Activated CD8-positive, alpha-beta T cell treated with anti-CD3 and anti-CD28 coated beads, Interleukin-2, amount 10 ng/mL, durations not matched to agents 7 days and 5 days (primary cell): ENCODE measurements at places on chromosomes 7 and 10. TPM values are rescaled to one million over a fixed set of nuclear protein-coding genes. Genes with fewer than 3 reads are reported as not detected.

Gene SPDYE17
- total RNA-seq, result not detected

Gene C7orf57
- not detected for total RNA-seq

Gene INHBA
- total RNA-seq, result not detected

Gene BTBD16
- not detected for total RNA-seq

DNA sequence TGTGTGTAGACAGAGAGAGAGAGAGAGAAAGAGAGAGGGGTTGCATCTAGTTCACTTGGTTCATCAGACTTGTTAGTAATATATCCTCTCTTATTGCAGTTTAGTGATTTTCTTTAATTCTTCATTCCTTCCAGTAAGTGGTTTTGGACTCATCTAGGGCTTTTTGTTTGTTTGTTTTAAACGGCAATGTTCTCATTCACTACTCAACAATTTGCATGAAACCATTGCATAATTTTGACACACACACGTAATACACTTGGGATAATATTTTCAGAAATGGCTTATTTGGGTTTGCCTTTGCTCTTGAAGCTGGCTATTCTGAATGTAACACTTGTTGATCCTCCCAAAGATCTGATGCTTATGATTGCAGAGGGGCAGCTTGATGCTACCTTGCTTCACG is 16.4 kb upstream of the ZNF32 start:
- peaks cover 12% of the 10 kb centered on the region for H3K4me1 ChIP-seq
- H3K27me3 ChIP-seq, result peaks cover 20% of the 10 kb centered on the region

DNA sequence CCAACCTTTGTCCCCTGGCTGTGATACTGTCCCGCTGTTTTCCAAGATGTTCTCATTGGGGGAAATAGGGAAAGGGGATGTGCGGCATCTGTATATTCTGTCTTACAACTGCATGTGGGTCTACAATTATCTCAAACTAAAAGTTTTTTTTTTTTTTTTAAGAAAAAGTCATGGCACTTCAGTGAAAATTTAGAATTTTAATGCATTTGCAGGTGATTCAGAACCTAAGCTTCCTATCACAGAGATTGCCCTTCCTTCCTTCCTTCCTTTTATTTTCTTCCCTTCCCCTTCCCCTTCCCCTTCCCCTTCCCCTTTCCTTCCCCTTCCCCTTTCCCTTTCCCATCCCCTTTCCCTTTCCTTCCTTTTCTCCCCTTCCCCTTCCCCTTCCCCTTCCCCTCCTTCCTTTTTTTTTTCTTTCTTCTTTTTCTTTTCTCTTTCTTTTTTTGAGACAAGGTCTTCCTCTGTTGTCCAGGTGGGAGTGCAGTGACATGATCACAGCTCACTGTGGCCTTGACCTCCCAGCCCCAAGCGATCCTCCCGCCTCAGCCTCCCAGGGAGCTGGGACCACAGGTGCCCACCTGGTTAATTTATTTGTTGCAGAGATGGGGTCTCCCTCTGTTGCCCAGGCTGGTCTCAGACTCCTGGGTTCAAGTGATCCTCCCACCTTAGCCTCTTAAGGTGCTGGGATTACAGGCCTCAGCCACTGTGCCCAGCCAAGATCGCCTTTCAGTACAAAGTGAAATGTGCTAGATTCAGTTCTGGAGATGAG is 32.0 kb downstream of the JAKMIP3 start:
- H3K4me3 ChIP-seq, result no peak overlapping the region
- H3K4me1 ChIP-seq, result peaks cover 24% of the 10 kb centered on the region
- no peaks in the 10 kb centered on the region for H3K36me3 ChIP-seq
- DNase-seq, result no peak
- H3K27me3 ChIP-seq, result no peaks in the 10 kb centered on the region
- H3K27ac ChIP-seq, result no peak overlapping the region

GRCh38 chr7:90948085-90948484 is 316.1 kb upstream of the FZD1 start:
- no peaks in the 10 kb centered on the region for H3K36me3 ChIP-seq
- H3K4me3 ChIP-seq, result no peak overlapping the region
- no peaks in the 10 kb centered on the region for H3K27me3 ChIP-seq
- no peak overlapping the region for H3K27ac ChIP-seq
- DNase-seq, result no peak

GRCh38 chr7:142328551-142328950 is 70.7 kb upstream of the PRSS58 start:
- peaks cover 23% of the 10 kb centered on the region for H3K27me3 ChIP-seq
- H3K36me3 ChIP-seq, result no peaks in the 10 kb centered on the region
- H3K4me3 ChIP-seq, result no peak overlapping the region
- DNase-seq, result no peak
- H3K27ac ChIP-seq, result no peak overlapping the region

DNA sequence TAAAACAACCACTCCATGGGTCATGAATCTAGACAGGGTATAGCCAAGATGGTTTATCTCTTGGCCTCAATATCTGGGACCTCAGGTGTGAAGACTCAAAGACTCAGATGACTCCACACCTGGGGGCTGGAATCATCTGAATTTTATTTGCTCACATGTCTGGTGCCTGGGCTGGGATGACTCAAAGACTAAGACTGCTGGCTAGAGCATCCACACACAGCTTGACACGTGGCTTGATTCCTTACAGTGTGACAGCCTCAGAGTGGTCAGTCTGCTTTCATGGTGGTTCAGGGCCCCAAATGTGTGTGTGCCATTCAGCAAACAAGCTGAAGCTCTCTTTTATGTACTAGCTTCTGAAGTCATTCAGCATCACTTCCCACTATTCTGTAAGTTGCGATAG is 333.7 kb downstream of the RNLS start:
- H3K36me3 ChIP-seq, result no peaks in the 10 kb centered on the region
- H3K4me1 ChIP-seq, result peaks cover 14% of the 10 kb centered on the region
- H3K27me3 ChIP-seq, result peaks cover 3% of the 10 kb centered on the region
- no peak overlapping the region for H3K4me3 ChIP-seq
- H3K27ac ChIP-seq, result no peak overlapping the region

GRCh38 chr10:3105905-3106304 is 38.6 kb downstream of the PFKP start:
- DNase-seq, result no peak
- peaks cover 73% of the 10 kb centered on the region for H3K36me3 ChIP-seq
- no peaks in the 10 kb centered on the region for H3K27me3 ChIP-seq
- no peaks in the 10 kb centered on the region for H3K4me1 ChIP-seq
- H3K27ac ChIP-seq, result peak overlapping the region; percentile 49
- no peak overlapping the region for H3K4me3 ChIP-seq

GRCh38 chr7:105141068-105141467 is 127.1 kb downstream of the KMT2E start:
- H3K36me3 ChIP-seq, result peaks cover 11% of the 10 kb centered on the region
- no peak for DNase-seq
- H3K27ac ChIP-seq, result no peak overlapping the region
- H3K4me3 ChIP-seq, result no peak overlapping the region

- peaks cover 18% of the 10 kb centered on the region for H3K36me3 ChIP-seq
- H3K27ac ChIP-seq, result peak overlapping the region; percentile 91
- H3K4me3 ChIP-seq, result peak overlapping the region; percentile 89
- DNase-seq, result peak; percentile 74
These were observed 742 bp downstream of the LMBR1 start for GRCh38 chr7:156892081-156892800.
